ENCODE measurements at places on chromosomes 5 and 9.

GRCh38 chr9:135961811-135962695 lies 880 bp upstream of the UBAC1 start:
- no peak for DNase-seq

DNA sequence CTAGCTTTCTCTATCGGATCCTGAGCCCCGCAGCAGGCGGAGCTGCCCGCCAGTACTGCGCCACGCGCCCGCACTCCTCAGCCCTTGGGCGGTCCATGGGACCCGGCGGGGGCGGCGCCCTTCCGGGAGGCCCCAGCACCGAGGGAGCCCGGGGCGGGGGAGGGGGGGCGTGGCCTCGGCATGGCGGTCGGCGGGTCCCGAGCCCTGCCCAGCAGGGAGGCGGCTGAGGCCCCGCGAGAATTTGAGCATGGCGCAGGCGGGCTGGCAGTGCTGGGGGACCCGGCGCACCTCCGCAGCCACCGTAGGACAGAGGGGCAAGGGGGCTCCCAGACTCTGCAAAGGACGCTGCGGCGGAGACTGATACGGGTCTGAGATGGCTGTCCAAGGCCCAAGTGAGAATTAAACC lies 6.8 kb downstream of the ZDHHC11B start:
- no peak for DNase-seq

DNA sequence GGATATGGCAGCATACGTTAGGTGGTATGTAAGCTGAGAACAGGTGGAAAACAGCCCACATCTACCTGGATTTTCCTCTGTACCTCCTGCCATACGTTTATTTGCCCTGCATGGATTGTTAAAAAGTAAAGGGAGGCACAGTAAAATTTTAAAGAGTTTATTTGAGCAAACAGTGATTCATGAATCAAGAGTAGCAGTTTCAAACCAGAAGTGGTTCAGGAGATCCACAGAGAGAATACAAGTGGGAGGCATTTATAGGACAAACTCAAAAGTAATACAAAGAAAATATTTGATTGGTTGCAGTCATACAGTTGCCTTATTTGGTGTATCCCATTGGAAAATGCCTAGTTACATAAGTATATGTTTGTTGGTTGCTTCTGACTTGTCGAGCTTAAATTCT lies 117.6 kb downstream of the FAM170A start:
- no peak for DNase-seq

DNA sequence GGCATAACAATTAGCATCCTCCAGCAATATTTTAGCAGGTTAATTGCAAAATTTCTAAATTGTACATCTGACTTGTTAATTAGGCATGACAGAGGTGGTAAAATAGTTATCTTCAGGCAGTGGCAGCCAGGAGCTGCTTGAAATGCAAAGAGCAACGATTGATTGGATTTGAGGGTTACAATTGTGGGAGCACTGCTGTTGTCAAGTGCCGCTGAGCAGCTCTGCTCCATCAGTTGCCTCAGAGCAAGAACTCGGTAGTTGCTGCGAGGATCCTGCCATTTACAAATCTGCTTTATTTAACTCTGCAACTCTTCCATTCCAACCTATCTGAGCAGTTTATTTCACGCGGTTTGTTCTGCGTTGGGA lies 12.6 kb downstream of the PBX3 start:
- no peak for DNase-seq

DNA sequence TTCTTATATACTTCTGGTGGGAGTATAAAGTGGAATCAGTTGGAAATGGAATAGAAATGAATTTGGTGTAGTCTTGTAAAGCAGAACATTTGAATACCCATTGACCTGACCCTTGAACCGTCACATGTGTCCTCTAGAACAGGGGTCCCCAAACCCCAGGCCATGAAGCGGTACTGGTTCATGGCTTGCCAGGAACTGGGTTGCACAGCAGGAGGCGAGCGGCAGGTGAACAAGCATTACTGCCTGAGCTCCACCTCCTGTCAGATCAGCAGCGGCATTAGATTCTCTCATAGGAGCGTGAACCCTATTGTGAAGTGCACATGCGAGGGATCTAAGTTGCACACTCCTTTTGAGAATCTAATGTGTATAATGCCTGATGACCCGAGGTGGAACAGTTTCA lies 80.0 kb downstream of the RANBP17 start:
- DNase-seq: no peak

- DNase-seq: no peak
Measured at GRCh38 chr5:108168915-108169314, 213.0 kb downstream of the FBXL17 start.

DNA sequence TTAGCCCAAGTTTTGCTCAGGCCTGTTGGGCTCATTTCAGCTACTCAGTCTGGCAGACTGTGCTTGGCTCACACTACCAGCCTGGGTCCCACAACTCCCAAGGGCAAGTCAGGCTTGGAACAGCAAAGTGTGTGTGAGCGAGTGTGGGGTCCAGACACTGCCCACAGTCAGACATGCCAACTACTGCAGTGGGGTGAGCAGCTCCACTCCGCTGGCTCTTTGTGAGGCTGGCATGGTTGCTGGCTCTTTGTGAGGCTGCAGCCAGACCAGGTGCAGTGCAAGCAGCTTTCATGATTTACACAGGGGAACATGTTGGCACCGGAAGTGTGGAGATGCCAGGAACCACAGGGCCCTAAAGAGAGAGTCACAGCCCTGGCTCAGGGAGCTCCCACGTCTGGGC lies 606.7 kb upstream of the FAM174A start:
- DNase-seq: no peak

- no peak for DNase-seq
Measured at GRCh38 chr9:37746448-37747270, 6.9 kb upstream of the TRMT10B start.

DNA sequence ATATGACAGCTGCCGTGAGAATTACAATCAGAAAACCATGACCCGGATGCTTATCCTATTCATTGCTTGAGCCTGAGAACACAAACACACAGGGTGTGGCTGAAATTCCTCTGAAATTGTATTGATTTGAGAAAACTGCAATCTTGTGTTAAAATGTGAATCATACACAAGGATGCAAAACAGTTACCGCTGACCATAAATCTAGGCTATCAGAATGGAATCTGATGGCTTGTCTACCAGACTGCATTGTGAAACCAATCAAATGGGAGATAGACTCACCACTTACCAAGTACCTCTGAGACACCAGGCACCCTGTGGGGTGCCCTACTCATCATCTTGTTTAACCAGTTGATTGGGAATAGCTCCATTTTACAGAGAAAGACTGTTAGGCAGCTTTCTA lies 188.7 kb upstream of the MSX2 start:
- no peak for DNase-seq

GRCh38 chr9:131432597-131433301 lies 38.9 kb downstream of the PRRC2B start:
- peak; percentile 87 for DNase-seq

- DNase-seq: no peak
Measured at GRCh38 chr9:118222375-118222774, 518.2 kb downstream of the TLR4 start.

GRCh38 chr9:130243015-130243881 lies 22.3 kb upstream of the HMCN2 start:
- peak; percentile 82 for DNase-seq

GRCh38 chr9:117815948-117816347 lies 111.7 kb downstream of the TLR4 start:
- no peak for DNase-seq

DNA sequence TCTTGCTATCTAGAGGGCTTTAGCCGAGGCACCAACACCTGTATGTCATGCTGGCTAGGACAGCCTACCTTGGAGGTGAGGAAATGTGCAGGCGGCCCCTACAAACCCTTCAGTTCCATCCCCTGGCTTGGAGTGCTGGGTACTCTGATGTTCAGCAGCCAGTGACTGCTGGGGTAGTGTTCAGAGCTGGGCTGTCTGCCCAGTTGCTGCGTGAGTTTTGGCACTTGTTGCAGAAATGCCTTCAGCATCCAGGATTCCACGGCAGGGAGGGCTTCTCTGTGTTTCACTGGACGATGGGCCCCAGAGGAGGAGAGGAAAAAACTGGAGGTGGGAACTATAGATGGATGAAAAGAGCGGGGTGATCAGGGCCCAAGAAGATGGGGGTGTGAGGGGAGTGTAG lies 10.4 kb downstream of the SWI5 start:
- DNase-seq: no peak

GRCh38 chr5:142495531-142495930 lies 170.7 kb upstream of the SPRY4 start:
- peak; percentile 58 for DNase-seq

- no peak for DNase-seq
Measured at GRCh38 chr5:74948031-74948546, 81.9 kb upstream of the FAM169A start.

- DNase-seq: no peak
Measured at GRCh38 chr9:93463638-93464248, 10.4 kb upstream of the FAM120AOS start.

- DNase-seq: peak; percentile 93
Measured at GRCh38 chr5:148912714-148913398, 86.4 kb downstream of the ADRB2 start.

DNA sequence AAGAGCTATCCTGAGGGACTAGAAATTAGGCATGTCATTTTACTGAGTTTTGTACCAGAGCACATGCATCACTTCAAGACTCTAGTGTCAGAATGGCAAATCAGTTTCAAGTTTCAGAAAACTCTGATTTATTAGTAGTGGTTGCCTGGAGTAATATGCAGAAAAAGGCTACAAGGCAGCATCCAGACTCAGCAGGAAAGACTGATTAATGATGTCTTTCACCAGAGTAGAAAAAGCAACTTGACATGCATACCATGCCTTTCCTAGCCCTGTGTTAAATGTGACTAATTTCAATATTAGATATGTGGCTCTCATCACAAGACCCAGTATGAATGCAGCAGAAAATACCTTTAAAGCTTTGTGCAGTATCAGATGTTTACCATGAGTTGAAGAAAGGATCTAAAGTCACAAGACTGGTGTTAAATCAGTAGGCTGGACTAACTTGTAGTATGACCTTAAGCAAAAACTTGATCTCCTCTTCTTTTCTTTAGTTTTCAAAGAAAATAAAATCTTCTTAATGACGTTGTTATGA lies 1251.2 kb upstream of the C9orf72 start:
- no peak for DNase-seq

GRCh38 chr5:38258319-38259061 lies at the start of gene EGFLAM:
EGFLAM (plus strand) TSS chr5:38258559; CDS start chr5:38258755, 196 bp downstream.
- peak; percentile 55 for DNase-seq

DNA sequence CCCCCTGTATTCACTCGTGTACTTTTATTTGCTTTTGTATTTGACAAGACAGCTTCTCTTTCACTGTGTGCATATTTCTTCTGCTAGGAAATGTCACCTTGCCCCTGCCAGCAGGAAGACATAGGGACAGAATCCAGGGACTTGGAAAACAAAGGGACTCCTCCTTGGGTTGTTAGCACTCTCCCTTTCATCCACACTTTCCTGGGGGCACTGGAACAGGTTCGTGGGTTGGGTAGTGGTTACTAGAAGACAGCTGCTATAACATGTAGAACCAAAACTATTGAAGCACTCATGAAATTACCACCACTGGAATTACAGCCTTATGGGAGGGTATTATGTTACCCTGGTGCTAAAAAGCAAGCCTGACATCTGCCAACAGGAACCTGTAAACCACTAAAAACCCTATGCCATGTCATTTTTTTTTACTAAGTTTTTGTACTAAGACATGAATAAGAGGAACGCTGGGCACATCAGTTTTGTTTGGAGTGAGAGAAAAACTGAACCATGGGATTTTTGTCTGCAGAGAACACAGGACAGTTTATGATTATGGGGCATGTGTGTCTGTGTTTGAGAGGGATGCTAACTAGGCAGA lies 4.7 kb upstream of the CCL28 start:
- DNase-seq: no peak

- no peak for DNase-seq
Measured at GRCh38 chr5:156411957-156412356, 85.0 kb downstream of the SGCD start.

GRCh38 chr5:132210944-132211343 lies 16.7 kb downstream of the P4HA2 start:
- no peak for DNase-seq

GRCh38 chr5:105508519-105508918 lies 1945.9 kb upstream of the NUDT12 start:
- DNase-seq: no peak

GRCh38 chr9:107177857-107178256 lies 105.2 kb upstream of the RAD23B start:
- no peak for DNase-seq

GRCh38 chr9:71662082-71662481 lies 106.2 kb downstream of the CEMIP2 start:
- no peak for DNase-seq

DNA sequence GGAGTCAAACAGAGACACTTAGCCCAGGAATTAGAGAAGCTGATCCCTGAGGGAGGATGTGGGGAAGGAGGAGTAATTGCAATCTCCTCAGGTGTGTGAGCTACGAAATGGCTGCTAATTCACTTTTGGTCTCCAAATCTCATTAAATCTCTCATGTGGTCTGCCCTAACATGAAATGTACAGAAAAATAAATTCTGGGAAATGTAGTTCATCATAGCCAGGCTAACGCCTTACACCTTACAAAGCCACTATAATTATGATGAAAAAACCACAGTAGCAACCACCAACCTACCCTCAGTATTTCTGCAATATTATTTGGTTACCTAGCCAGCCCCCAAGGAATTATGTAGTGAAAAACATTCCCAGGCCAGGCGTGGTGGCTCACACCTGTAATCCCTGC lies 354.0 kb downstream of the TMEM167A start:
- DNase-seq: no peak

DNA sequence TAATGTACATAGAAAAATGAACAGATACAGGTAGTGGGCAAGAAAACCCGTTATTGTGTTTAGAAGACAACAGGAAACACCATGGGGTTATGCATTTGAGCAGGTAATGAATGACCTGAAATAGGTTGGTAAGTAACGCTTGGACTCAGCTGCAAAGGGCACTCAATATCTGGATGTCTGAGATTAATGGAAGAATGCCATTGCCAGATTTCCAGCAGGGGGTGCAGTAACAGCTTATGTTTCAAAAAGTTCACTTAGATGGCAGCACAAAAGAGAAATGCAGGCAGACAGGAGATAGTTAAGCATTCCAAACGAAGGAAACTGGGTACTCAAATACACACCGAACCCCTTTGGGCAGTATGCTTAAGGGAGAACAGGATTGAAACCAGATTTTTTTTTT lies 285.5 kb upstream of the VLDLR start:
- no peak for DNase-seq

- no peak for DNase-seq
Measured at GRCh38 chr5:16901021-16901644, 35.0 kb downstream of the MYO10 start.

DNA sequence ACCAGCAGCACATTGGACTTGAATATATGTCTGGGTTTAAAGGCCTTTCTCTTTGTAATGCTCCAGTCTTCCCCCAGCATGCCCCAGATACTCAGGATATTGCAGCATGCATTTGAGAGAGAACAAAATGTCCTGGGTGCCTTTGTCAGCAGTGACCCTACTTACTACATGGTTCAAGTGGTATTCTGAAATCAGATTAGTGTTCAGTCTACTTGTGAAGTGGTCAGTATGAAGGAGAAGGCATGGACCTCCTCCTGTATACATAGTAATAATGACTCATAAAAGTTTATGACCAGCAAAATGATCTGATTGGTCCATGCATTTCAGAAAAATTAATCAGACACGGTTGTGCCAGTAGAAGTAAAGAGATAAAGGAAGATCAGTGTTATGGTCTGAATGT lies 25.4 kb downstream of the GPR21 start:
- DNase-seq: no peak
